ENCODE measurements at places on chromosomes 2 and 18.

DNA sequence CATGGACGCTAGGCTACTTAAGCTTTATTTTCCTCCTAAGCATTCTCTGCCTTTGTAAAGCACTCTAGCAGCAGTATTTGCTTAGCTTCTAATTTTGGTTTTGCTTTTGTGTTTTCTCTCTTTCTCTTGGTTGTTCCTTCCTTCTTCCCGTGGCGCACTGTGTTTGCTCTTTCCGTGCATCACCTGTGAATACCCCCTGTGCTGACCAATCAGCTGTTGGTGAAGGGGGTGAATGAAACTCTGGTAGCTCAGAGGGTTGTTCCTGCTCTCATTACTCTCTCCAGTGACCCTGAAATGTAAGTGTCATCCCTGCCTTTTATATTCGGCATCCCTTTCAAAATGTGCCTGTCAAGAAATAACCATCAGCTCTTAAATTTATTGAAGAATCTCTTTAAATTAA is 45.5 kb upstream of the TNFRSF11A start:
- H3K27ac ChIP-seq = no peak overlapping the region
- DNase-seq = no peak
- peaks cover 30% of the 10 kb centered on the region for H3K36me3 ChIP-seq
- no peaks in the 10 kb centered on the region for H3K27me3 ChIP-seq
- H3K4me3 ChIP-seq = no peak overlapping the region
- H3K4me1 ChIP-seq = peaks cover 32% of the 10 kb centered on the region

DNA sequence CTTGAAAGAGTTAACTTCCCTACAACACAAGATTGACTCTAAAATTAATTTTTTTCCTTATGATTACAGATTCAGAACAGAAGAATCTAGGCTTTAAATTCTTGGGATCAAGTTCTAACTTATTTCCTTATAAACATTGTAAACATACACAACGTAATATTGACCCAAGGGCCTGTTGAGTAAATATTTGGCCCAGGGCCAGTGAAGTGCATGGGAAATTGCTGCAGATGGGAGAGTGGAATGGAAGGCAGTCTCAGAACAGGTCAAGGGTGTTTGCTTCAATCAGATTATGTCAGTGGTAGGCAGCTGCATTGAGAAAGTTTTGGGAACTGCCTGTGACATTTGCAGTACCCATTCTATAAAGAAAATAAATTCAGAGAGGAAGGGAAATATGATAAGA is 137.6 kb downstream of the MYO1B start:
- H3K4me3 ChIP-seq = no peak overlapping the region
- H3K27ac ChIP-seq = no peak overlapping the region
- DNase-seq = no peak
- H3K4me1 ChIP-seq = peaks cover 16% of the 10 kb centered on the region
- no peaks in the 10 kb centered on the region for H3K27me3 ChIP-seq

DNA sequence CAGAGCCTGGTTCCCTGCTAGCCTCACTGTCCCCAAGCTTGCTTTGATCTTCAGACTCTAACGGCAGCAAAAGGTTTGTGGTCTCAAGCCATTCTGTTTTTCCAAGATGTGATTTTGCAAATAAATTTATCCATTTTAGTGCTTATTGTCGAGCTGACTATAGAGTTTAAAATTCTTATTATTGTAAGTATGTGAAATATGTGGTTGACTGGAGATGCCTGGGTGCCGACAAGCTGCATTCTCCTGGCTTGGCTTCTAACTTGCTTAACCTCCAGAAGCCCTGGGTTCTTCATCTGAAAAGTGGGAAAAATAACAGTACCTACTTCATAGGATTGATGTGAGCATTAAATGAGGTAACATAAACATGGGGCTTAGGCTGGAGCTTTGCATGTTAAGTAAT is 9.9 kb upstream of the EDAR start:
- DNase-seq = no peak
- H3K36me3 ChIP-seq = no peaks in the 10 kb centered on the region
- no peaks in the 10 kb centered on the region for H3K4me1 ChIP-seq
- peaks cover 2% of the 10 kb centered on the region for H3K27me3 ChIP-seq
- no peak overlapping the region for H3K4me3 ChIP-seq

- no peak overlapping the region for H3K27ac ChIP-seq
- H3K4me1 ChIP-seq = no peaks in the 10 kb centered on the region
- no peak for DNase-seq
- no peak overlapping the region for H3K4me3 ChIP-seq
- H3K36me3 ChIP-seq = no peaks in the 10 kb centered on the region
Measured at GRCh38 chr2:149446748-149447147, 116.4 kb downstream of the LYPD6 start.

DNA sequence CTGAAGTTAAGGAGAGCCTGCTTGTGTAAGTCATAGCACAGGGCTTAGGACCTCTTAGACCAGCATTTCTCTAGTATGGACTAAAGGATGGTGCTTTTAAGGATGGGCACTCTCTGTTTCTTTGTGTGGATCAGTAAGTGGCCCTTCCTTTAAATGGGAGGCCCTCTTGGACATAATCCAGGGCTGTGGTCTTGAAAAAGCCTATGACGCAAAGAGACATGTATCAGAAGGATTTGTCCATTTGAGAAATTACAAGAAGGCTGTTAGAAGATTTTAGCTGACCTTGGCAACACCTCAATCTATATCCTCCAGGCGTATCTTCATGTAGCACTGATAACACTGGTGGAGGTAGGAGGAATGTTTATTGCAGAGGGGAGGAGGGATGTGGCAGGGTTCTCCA is 79.2 kb downstream of the PRPF40A start:
- H3K36me3 ChIP-seq = peaks cover 3% of the 10 kb centered on the region
- H3K4me3 ChIP-seq = no peak overlapping the region
- H3K4me1 ChIP-seq = peaks cover 6% of the 10 kb centered on the region
- H3K27me3 ChIP-seq = peaks cover 3% of the 10 kb centered on the region
- H3K27ac ChIP-seq = no peak overlapping the region

DNA sequence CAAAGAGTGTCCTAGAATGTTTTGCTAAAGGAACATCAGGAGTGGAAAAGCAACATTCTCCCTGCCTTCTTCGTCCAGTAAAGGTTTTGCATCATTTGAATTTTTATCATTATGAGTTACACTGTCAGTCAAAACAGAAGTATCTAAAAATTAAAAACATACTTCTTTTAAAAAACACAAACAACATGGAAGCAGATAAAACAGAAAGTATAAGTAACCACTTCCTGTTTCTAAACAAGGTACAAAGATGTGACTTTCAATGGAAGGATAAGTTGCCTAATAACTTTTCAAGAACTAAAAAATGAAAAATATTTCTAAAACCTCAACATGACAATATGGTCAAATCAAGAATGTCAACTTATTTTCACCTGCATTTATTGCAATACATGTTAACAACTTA is 158.2 kb downstream of the STK39 start:
- H3K4me3 ChIP-seq = no peak overlapping the region
- H3K27ac ChIP-seq = peak overlapping the region; percentile 46
- no peaks in the 10 kb centered on the region for H3K27me3 ChIP-seq
- no peak for DNase-seq

DNA sequence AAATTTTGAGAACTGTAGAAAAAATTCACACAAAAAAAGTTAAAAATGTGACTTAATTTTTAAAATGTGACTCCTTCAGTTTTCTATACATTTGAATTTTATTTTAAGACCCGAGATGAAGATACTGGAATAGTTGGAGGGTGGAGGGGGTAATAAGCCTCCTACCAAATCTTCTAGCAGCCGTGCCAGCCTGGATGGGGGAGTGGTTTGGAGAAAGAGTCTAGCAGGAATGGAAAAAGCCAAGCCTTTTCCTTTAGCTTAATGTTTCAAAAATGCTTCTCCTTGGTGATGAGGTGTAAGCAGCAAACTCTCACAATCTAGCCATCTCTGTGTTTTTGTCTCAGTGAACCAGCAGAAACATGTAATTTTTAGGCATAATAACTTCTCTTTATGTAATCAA is 14.7 kb downstream of the CASP8 start:
- no peaks in the 10 kb centered on the region for H3K27me3 ChIP-seq
- no peak overlapping the region for H3K27ac ChIP-seq
- H3K4me1 ChIP-seq = peaks cover 52% of the 10 kb centered on the region
- no peak overlapping the region for H3K4me3 ChIP-seq
- peaks cover 62% of the 10 kb centered on the region for H3K36me3 ChIP-seq

DNA sequence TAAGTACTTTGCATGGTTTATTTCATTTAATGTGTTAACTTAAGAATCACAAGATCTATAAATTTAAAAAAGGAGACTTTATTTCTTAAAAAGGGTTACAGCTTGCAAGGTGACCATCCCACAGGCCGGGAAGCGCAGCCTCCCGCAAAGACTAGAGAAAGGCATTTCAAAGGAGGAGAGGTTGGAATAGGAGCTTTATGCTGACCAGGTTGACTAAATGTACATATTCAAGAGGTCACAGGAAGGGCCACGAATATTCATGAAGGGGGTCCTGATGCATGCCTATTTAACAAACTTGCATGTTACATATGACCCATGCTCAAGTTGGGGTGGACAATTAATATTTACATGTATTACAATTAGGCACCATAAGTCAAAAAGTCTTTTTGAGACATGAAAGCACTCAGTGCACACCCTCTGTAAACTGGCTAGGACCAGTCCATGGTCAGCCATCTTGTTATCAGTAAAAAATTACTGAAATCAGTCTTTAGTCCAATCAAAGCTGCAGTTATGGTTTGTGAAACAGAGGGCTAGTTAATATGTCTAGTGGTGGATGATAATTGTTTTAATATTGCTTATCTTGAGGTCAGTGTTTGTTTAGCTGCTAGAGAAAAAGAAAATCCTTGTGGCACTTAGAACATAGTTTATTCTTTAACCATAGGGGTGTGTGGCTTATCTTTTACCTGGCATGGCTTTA is 169.3 kb downstream of the KCNE4 start:
- H3K36me3 ChIP-seq = no peaks in the 10 kb centered on the region
- no peak overlapping the region for H3K27ac ChIP-seq
- H3K4me1 ChIP-seq = no peaks in the 10 kb centered on the region
- H3K27me3 ChIP-seq = no peaks in the 10 kb centered on the region
- no peak overlapping the region for H3K4me3 ChIP-seq
- DNase-seq = no peak

DNA sequence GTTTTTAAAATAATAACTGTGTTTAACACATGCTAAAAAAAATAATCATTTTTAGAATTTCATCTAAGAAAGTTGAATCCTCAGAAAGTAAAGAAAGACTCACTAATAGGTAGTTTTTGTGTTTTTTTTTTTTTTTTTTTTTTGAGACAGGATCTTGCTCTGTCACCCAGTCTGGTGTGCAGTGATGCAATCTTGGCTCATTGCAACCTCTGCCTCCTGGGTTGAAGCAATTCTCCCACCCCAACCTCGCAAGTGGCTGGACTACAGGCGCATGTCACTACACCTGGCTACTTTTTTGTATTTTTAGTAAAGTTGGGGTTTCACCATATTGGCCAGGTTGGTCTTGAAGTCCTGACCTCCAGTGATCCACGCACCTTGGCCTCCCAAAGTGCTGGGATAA is 7.1 kb downstream of the CKAP2L start:
- H3K4me1 ChIP-seq = peaks cover 55% of the 10 kb centered on the region
- H3K4me3 ChIP-seq = no peak overlapping the region
- H3K27ac ChIP-seq = no peak overlapping the region
- H3K36me3 ChIP-seq = peaks cover 63% of the 10 kb centered on the region
- DNase-seq = no peak

- H3K27ac ChIP-seq = no peak overlapping the region
- DNase-seq = no peak
- peaks cover 6% of the 10 kb centered on the region for H3K4me1 ChIP-seq
Measured at GRCh38 chr2:11811036-11811654, 64.7 kb downstream of the LPIN1 start.

- H3K4me3 ChIP-seq = no peak overlapping the region
- no peak overlapping the region for H3K27ac ChIP-seq
- no peaks in the 10 kb centered on the region for H3K4me1 ChIP-seq
- no peaks in the 10 kb centered on the region for H3K36me3 ChIP-seq
- no peak for DNase-seq
- H3K27me3 ChIP-seq = peaks cover 3% of the 10 kb centered on the region
Measured at GRCh38 chr2:23631389-23631788, 246.4 kb downstream of the KLHL29 start.

DNA sequence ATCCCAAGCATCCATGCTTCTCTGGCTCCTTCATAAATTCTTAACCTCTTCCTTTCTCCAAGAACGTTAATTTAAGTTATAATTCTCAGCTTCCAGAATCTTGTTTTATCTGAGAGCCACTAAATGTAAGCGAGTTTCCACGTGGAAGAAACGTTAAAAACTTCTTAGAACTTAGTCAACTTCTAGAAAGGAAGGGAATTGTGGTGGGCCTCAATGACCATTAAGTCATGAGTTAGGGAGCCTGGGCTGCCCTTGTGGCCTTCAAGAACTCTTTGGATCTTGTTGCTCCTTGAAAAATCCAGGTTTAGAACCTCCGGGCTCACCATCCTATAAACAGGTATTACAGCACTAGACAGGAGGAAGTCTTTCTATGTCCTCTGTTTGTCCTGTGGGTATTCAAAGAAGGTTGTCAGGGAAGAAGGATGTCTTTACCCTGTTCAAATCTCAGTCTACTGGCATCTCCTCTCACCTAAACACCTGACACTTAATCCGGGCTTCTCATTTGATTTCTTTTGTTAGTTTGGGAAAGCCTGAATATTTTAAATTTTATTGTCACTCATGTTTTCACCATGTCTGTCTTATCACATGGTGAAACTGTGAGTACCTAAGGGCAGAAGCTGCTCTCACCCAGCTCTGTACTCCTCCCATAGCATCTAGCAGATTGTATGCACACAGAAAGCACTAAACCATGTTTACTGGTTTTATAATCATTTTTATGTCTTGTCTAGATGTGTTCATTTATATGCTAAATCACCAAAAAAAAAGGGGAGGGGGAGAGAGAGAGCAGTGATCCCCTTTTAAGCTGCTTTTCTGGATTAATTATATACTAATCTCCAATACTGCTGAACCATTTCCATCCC is 6.3 kb downstream of the RND3 start:
- H3K27me3 ChIP-seq = peaks cover 33% of the 10 kb centered on the region
- H3K4me1 ChIP-seq = no peaks in the 10 kb centered on the region
- DNase-seq = no peak
- no peaks in the 10 kb centered on the region for H3K36me3 ChIP-seq
